ENCODE measurements at places on chromosomes 11 and 22. TPM values are rescaled to one million over a fixed set of nuclear protein-coding genes. Genes with fewer than 3 reads are reported as not detected.

FGF19 gene
- not detected for total RNA-seq

DNA sequence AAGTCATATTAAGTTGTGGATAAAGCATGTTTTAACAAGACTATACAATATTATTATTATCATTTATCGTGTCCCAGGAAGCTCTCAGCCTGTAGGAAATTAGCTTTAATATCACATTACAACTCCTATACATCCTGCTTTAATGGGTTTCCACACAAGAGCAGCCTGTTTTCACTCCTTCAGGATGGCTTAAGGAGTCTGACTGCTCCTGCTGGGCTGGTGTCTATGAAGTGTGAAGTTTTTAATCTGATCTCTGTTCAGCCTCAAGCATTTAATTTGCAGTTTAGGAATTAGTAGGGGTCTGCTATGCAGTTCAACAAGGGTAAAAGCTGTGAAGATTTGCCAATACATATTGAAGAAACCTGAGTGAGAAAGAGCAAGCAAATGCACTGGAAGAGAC is 653.4 kb upstream of the LRRC4C start:
- H3K4me1 ChIP-seq = no peaks in the 10 kb centered on the region
- DNase-seq = no peak
- no peak overlapping the region for H3K27ac ChIP-seq
- no peaks in the 10 kb centered on the region for H3K27me3 ChIP-seq

VPREB1 gene
- not detected for total RNA-seq

DNA sequence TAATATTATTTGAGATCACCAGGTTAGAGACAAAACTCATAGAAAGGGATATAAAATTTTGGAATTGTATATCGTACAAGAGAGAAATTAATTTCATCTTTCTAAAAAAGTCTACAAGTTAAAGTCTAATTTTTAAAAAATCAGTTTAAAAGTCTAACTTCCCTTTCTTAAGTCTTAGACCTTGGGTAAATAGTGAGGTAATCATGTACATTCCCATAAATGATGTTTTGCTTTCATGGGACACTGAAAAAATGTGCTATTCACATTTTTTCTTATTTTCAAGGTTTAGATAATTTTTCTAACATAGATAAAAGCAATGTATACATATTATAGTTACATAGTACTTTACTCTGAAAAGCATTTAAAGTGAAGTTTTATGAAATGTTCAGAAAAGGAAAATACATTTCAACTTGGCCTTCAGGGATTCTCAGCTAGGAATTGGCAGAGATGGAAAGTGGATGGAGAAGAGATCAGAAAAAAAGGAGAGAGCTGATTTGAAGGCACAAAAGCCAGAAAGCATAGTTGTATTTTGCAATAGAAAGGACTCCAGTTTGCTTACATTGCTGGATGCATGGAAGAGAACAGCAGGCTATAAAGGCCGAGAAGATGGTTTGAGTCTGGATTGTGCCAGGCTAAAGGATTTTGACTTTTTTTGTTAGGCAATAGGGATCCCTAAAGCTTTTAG is 194.0 kb downstream of the CASP12 start:
- H3K4me3 ChIP-seq = peak overlapping the region; percentile 64
- peaks cover 47% of the 10 kb centered on the region for H3K4me1 ChIP-seq
- peaks cover 4% of the 10 kb centered on the region for H3K36me3 ChIP-seq
- H3K27me3 ChIP-seq = no peaks in the 10 kb centered on the region
- no peak for DNase-seq

GRCh38 chr22:24926849-24927579 is 19.5 kb downstream of the LHFPL7 start:
- peaks cover 5% of the 10 kb centered on the region for H3K27me3 ChIP-seq
- H3K4me1 ChIP-seq = peaks cover 2% of the 10 kb centered on the region
- H3K36me3 ChIP-seq = peaks cover 2% of the 10 kb centered on the region
- H3K4me3 ChIP-seq = no peak overlapping the region
- no peak overlapping the region for H3K27ac ChIP-seq
- DNase-seq = no peak

- H3K36me3 ChIP-seq = no peaks in the 10 kb centered on the region
- H3K27ac ChIP-seq = peak overlapping the region; percentile 94
- H3K27me3 ChIP-seq = no peaks in the 10 kb centered on the region
- peaks cover 25% of the 10 kb centered on the region for H3K4me1 ChIP-seq
Measured at GRCh38 chr22:23786261-23786710, 480 bp upstream of the SMARCB1 start.

DNA sequence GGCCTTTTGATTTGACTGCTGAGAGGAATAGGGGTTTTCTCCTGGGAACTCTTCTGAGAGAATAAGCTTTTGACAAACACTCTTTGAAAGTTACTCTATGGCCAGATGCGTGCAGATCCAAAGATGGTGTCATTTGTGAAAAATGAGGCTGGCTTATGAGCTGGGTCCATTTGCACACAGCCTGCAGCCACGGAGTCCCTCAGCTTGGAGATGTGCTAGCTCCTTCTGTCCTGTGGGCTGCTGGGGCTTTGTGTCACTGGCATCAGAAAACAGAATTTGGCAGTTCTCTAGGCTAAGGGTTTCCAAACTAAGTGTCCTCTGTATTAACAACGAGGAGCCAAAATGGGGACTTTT is 702.4 kb downstream of the NTM start:
- H3K4me1 ChIP-seq = no peaks in the 10 kb centered on the region
- H3K36me3 ChIP-seq = no peaks in the 10 kb centered on the region
- no peak overlapping the region for H3K27ac ChIP-seq
- no peak for DNase-seq

DNA sequence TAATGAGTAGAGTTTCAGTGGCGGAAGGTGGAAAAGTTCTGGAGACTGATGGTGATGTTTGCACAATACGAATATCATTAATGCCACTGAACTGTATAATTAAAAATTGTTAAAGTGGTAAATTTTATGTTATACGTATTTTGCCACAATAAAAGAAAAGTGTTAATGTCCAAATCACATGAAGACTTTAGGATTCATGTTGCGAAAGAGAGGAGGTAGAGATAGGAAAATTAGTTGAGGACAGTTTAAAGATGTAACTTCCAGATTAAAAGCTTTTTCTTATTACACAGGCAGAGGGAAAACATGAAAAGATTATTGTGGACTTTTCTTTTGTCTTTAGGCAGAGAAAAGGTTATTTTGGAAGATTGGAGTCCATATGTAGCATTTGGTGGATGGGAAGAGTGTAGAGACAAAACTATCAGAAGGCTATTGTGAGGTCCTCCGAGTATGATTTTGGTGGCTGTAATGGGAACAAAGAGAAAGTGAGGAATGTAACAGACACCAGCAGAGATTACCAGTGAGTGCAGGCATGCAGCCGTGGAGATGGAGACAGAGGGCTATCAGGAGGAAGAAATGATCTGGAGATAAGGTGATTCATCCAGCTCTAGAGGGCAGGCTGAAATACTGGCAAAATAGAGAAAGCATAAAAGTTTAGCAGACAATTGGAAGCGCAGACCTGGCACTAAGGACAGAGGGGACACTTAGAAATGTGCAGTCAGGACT is 12.5 kb downstream of the VPS26B start:
- H3K4me1 ChIP-seq = peaks cover 9% of the 10 kb centered on the region
- no peaks in the 10 kb centered on the region for H3K27me3 ChIP-seq
- H3K36me3 ChIP-seq = peaks cover 7% of the 10 kb centered on the region
- peak overlapping the region; percentile 30 for H3K27ac ChIP-seq
- no peak for DNase-seq
- no peak overlapping the region for H3K4me3 ChIP-seq

- DNase-seq = no peak
- no peaks in the 10 kb centered on the region for H3K36me3 ChIP-seq
- no peaks in the 10 kb centered on the region for H3K4me1 ChIP-seq
- H3K4me3 ChIP-seq = no peak overlapping the region
- H3K27me3 ChIP-seq = no peaks in the 10 kb centered on the region
- no peak overlapping the region for H3K27ac ChIP-seq
Measured at GRCh38 chr11:127149410-127149809, 148.8 kb upstream of the KIRREL3 start.

ROBO4 gene
- total RNA-seq = not detected

- no peaks in the 10 kb centered on the region for H3K4me1 ChIP-seq
- H3K4me3 ChIP-seq = no peak overlapping the region
- no peaks in the 10 kb centered on the region for H3K27me3 ChIP-seq
- no peak for DNase-seq
Measured at GRCh38 chr11:90330632-90331031, 107.8 kb upstream of the CHORDC1 start.

GRCh38 chr11:109783014-109783413 is 310.2 kb upstream of the ZC3H12C start:
- no peaks in the 10 kb centered on the region for H3K36me3 ChIP-seq
- DNase-seq = no peak
- H3K4me1 ChIP-seq = no peaks in the 10 kb centered on the region
